ENCODE measurements at places on chromosomes 7 and 10. TPM values are rescaled to one million over a fixed set of nuclear protein-coding genes. Genes with fewer than 3 reads are reported as not detected.
A peak's percentile ranks its signal among the peaks of the same experiment; 100 is the strongest.

DNA sequence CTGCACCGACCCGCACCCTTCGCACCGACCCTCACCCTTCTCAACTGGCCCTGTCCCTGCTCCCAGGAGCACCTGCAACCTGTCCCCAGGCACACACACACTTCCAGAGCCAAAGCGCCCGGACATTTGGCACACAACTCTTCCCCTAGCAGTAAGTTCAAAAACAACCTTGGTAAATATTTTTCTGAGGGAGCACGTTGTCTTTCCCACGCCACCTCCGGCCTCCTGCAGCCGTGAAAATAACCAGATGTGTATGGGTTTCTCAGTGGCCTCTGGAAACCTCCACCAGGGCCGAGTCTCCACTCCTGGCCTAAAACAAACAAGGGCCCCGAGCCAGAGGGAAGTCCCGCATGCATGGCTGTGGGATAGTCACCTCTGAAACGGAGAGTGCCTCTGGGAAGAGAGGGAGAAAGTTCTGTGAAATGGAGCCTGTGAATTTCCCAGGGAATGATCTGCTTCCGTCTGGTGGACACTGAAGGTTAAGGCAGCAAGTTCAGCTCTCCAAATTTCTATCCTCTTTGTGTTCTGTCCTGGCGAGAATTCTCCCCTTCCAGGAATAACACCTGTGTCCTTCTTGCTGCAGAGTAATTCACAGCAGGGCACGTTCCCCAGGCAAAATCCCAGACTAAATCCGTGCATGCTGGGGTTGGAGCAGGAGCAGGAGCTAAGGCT is 15.8 kb downstream of the PODXL start:
- H3K4me3 ChIP-seq = peak overlapping the region; percentile 37
- no peak overlapping the region for H3K27ac ChIP-seq
- no peak for DNase-seq
- peaks cover 7% of the 10 kb centered on the region for H3K4me1 ChIP-seq

Gene ARL4A
- 36.3 TPM for total RNA-seq

Gene TRIM50
- not detected for total RNA-seq

Gene CYP17A1
- total RNA-seq = not detected

Gene GLUD1
- 101 TPM for total RNA-seq
